ENCODE measurements at places on chromosomes 12 and 14.

- no peak for DNase-seq
Observed at GRCh38 chr12:4275870-4276301, 2.3 kb downstream of the CCND2 start.

DNA sequence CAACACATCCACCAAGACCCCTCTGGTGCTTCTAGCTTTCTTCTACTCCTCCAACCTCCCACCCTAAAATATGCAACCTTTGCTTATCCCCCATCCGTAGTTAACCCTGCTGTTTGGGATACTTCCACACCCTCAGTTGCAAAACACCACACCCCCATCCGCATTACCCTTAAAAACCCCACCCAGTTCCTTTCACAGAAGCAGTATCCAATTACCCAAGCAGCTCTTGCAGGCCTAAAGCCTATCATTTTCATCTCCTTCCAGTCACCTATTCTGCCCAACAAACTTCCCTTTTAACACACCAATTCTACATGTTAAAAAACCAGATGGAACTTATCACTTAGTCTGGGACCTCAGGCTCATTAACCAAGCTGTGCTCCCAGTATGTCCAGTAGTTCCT lies 88.2 kb downstream of the TMTC3 start:
- DNase-seq: no peak

GRCh38 chr12:4434706-4435425 lies 10.7 kb downstream of the FGF6 start:
- no peak for DNase-seq

- no peak for DNase-seq
Observed at GRCh38 chr14:68405961-68406360, 386.9 kb downstream of the ZFP36L1 start.

- no peak for DNase-seq
Observed at GRCh38 chr12:102596031-102596430, 115.7 kb upstream of the IGF1 start.

DNA sequence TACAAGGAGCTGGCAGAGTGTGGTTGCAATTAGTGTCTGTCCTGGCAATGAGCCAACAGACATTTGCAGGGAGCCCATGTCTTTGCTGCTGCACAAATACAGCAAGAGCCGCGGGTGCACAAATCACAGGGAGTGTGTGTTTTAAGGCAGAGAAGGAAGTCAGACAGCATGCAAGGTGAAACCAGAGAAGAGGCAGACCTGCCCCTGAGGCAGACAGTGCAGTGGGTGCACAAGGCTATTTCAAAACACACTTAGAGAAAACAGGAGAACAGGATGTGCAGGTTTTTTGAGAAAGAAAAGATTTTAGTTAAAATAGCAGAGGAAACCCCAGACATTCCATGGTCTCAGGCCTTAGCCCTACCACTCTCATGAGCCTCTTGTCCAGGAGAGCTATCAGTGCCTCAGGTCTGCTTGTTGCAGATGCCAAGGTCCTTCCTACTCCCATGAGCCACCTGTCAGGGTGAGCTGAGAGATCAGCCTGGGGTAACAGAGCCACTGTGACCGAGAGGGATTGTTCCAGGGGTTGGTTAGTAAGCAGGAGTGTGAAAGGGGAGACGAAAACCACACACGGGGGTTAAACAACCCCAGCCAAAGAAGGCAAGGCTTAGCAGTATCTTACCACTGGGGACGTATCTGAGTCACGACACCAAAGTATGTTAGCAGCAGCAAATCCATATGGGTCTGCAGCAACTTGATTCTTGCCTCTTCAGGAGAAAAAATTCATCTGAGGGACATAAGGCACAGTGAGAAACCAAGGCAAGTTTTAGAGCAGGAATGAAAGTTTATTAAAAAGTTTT lies 78.1 kb downstream of the C14orf132 start:
- DNase-seq: no peak

DNA sequence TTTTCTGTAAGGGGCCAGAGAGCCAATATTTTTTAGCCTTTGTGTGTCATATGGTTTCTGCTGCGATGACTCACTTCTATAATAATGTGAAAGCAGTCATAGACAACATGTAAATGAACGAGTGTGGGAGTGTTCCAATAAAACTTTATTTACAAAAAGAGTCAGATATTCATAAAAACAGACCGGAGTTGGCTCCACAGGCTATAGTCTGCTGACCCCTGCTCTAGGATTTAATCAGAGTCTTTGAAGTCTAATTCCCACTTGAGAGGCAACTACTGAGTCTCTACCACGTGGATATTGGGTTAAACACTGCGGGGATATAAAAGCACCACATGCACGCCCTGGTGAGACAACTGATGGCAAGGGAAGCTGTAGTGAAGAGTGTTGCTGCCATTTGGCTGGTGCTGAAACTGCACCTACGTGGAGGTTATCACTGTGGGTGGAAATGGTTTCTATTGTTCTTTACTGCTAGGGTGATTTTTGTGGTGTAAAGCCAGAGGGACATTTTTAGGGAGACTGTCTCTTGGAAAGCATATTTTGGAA lies 3.6 kb upstream of the NINJ2 start:
- no peak for DNase-seq

- no peak for DNase-seq
Observed at GRCh38 chr12:92080911-92081285, 64.7 kb downstream of the BTG1 start.

DNA sequence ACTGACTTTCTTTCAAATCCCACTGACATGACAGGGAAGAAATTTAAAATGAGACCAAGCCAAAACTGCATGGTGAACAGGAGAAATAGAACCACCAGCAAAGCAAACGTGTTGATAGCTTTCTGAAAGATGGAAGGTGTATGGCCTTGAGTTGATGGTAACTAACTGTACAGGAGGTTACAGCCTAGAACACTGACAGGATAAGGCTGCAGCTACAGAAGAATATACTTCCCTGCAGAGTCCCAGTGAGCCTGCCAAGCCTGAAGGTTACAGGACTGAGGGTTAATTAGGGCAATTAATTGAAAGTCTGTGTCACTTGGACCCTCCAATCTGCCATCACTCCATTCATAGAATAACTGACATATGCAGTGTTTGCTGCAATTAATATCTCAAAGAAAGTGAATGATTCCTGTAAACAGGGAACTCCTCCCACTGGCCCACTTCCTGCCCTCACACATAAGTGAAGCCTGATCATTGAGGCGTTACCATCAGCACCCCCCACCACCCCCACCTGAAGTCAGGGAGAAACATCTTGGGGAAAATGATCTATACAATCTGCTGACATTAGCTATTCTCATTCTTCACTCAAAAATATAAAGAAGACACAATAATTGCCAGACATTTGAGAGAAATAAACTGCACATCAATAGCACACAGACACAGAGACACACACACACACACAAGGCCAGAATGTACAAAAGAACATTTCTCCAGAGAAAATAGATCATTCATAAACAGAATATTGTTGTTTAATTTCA lies 73.4 kb downstream of the GTF2A1 start:
- DNase-seq: no peak

- no peak for DNase-seq
Observed at GRCh38 chr14:61262082-61262481, 19.1 kb downstream of the TMEM30B start.

GRCh38 chr12:69405566-69405865 lies 46.0 kb downstream of the YEATS4 start:
- no peak for DNase-seq

DNA sequence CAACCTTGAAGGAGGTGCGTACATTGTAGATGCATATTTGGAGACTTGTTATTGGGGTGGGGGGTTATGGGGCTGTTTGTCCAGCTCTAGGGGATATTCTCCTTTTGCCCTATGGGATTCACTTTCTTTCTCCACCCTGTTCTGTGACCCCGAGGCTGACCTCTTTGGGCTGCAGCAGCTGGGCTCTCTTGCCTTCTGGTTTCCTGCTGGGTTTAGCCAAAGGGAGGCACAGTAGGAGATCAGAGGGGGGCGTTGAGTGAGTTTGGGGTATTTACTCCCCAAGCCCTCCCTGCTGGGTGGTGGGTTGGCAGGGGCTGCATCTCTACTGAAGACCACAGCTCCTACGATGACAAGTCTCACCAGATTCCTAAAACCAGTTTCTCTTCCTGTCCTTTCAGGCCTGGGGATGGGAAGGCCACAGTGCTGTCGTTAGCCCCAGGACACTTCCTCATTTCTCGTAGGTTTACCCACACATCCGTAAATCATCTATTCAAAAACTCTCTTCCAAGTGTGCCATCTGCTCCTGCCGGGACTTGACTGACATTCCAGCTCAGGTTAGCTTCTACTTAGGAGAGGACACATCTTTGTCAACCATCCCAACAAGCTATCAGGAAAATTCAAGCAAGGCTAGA lies 127.1 kb downstream of the TMEM30B start:
- DNase-seq: no peak

DNA sequence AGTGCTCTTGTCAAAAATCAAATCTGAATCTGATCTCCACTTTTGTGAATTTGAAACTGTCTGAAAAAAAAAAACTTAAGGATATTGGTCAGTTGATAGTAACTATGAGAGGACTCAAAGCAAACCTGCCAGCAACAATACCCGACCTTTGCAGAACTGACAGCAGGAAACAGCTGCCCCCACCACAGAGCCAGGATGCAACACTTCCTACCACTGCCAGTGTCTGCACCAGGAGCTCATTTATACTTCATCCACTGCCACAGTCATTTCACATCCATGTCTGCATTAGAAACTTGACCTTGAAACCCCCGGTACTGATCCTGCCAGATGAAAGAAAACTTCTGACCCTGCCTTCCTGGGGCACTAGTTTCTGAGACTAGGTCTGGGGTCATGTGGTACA lies 27.4 kb upstream of the RXYLT1 start:
- no peak for DNase-seq

GRCh38 chr12:110782094-110782493 lies 39.4 kb upstream of the PPP1CC start:
- DNase-seq: no peak

GRCh38 chr12:16870845-16871244 lies 264.9 kb upstream of the LMO3 start:
- no peak for DNase-seq

GRCh38 chr12:89789862-89790261 lies 81.2 kb upstream of the ATP2B1 start:
- no peak for DNase-seq

GRCh38 chr12:94267921-94268471 lies 119.6 kb downstream of the PLXNC1 start:
- no peak for DNase-seq

DNA sequence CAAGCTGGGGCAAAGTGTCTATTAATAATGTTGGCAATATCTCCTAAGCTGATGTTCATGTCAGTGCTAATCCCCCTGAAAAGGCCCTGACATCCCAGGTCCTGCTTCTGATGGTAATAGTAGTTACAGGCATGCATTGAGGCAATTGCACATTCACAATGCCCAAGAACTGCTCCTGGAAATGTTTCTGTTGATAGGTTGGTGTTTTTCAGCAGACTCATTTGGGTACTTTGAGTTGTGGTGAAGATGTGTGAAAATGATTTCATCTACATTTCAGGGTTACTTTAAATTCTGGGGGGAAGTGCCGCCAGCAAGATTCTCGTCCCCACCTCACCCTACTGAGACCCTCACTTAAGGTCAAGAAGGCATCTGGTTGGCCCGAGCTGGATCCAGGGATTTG lies 92.9 kb downstream of the BBS10 start:
- DNase-seq: no peak

DNA sequence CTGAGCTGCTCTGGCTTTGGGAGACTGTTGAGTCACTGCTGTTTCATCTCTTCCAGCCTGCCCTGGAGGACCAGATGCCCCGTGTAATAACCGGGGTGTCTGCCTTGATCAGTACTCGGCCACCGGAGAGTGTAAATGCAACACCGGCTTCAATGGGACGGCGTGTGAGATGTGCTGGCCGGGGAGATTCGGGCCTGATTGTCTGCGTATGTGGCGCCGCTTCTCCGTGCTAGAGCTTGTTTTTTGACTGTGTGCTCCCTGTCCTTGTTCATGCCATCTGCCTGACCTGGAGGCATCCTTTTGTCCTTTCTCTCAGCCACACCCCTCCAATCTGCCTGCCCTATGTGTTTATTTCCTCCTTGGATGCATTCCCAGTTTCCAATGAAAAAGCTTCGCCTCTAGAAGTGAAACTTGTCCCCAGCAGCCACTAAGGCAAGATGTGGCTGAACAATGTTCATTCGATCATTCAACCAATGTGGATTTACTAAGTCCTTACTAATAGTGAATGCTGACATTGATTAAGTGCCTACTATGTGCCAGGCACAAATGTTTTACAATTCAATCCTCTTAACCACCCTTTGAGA lies 98.6 kb downstream of the NT5DC3 start:
- DNase-seq: no peak

Measured in stimulated activated CD4-positive, alpha-beta T cell treated with anti-CD3 and anti-CD28 coated beads, Interleukin-1b, Interleukin-23, amount 100 ng/mL, for 4 hours (primary cell).